ENCODE measurements at places on chromosomes 12 and 14. TPM values are rescaled to one million over a fixed set of nuclear protein-coding genes. Genes with fewer than 3 reads are reported as not detected.

DNA sequence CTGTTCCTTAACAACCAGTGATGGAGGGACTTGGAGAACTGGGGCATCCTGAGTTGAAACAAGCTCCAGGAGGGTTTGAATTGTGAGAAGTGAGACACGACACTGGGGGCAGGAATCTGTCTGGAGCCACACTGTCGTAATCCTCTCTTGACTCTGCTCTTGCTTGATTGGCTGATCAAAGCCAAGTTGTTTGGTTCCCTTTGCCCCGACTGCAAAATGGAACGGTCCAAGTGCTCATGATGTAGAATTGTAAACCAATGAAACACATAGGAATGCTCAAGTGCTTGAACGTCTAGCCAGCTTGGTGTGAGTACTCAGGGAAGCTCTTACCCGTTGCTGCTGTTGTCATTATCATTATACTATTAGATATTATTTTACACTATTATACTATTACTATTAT lies 98.1 kb downstream of the TMEM132C start:
- H3K4me1 ChIP-seq: no peaks in the 10 kb centered on the region
- H3K36me3 ChIP-seq: no peaks in the 10 kb centered on the region
- peaks cover 6% of the 10 kb centered on the region for H3K27me3 ChIP-seq
- H3K27ac ChIP-seq: no peak overlapping the region

DNA sequence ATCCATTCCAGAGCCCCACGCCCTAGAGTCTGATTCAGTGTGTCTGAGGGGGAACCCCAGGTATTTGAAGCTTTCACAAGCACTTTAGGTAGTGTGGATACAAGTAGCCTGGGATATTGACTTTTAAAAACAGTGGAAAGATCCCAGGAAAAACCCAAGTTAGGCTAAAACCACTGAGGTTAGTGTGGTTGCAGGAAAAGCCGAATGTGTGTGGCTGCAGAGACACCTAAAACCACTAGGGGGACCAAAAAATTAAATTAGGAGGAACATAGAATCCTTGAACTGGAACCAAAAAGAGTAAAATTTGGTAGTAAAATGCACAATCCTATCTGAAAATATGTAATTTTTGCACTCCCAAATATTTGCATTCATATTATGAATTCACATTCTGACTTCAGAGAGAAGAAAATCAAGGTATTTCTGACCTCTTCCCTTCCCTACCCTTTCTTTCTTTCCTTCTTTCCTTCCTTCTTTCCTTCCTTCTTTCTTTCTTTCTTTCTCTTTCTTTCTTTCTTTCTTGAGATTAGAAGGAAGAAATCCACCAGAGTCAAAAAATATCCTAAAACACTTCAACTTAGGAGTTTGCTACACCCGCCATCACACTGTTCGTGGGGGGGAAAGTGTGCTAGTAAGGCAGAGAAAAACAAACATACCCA lies 37.8 kb downstream of the SLCO1A2 start:
- no peak overlapping the region for H3K4me3 ChIP-seq
- no peak for DNase-seq
- H3K27ac ChIP-seq: no peak overlapping the region
- no peaks in the 10 kb centered on the region for H3K4me1 ChIP-seq
- no peaks in the 10 kb centered on the region for H3K36me3 ChIP-seq

DNA sequence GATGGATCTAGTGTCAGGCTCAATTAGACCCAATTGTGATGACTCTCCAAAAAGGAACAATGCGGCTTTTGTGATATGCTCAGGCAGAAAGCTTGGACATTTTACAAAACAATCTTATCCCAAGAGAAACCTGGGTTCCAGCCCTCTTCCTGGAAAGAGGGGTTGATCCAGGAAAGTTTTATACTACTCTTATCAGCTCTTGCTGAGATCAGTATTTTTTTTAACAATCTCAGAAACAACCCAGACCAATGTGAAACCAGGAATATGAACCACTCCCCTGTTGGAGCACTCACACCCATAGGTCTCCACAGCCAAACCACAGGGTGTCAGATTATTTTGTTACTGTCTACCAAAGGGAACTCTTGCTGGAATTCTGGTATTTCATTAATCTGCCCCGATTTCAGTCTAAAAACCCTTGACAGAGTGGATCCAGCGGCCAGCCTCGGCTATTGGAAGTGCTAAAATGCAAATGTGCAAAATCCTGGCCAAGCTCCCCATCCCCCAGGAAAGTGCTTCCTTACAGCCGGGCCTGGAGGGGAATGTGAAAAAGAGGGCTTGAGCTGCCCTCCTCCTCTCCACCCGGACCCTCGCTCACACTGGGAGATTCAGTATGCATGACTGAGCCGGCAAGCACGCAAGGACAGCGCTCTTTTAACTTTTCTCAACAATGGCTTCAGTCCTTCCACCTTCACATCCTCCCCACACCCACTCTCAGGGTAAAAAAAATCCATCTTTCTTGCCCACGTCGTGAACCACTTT lies 4.0 kb downstream of the FBXL14 start:
- H3K36me3 ChIP-seq: no peaks in the 10 kb centered on the region
- H3K27ac ChIP-seq: peak overlapping the region; percentile 73
- no peaks in the 10 kb centered on the region for H3K27me3 ChIP-seq
- no peaks in the 10 kb centered on the region for H3K4me1 ChIP-seq

GRCh38 chr12:88062474-88062873 lies 33.3 kb upstream of the C12orf50 start:
- DNase-seq: no peak
- no peak overlapping the region for H3K27ac ChIP-seq
- no peaks in the 10 kb centered on the region for H3K4me1 ChIP-seq
- H3K4me3 ChIP-seq: no peak overlapping the region
- H3K27me3 ChIP-seq: no peaks in the 10 kb centered on the region
- no peaks in the 10 kb centered on the region for H3K36me3 ChIP-seq

DNA sequence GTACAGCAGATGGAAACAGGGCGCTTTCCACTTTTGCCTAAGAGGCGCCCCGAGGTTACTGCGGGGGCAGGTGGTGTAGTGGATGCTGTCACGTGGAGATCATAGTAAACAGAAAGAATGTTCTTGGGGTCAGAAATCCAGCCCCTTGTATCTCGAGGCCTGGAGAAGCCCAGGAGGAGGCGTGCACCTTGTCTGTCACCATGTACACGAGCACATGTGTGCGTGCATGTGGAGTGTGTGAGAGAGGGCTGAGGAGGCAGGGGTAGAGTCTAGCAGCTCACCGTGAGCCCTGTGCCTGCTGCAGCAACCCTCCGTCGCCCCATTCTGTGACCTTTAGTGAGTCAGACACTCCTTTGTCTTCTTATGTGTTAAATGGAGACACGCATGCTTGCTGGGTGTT lies 59.0 kb downstream of the CACNA1C start:
- H3K36me3 ChIP-seq: peaks cover 7% of the 10 kb centered on the region
- peak; percentile 51 for DNase-seq
- H3K4me1 ChIP-seq: peaks cover 72% of the 10 kb centered on the region
- H3K27ac ChIP-seq: peak overlapping the region; percentile 38
- H3K4me3 ChIP-seq: no peak overlapping the region

GRCh38 chr14:72776701-72777261 lies 117.1 kb downstream of the DPF3 start:
- H3K27me3 ChIP-seq: no peaks in the 10 kb centered on the region
- DNase-seq: no peak
- H3K27ac ChIP-seq: no peak overlapping the region

DNA sequence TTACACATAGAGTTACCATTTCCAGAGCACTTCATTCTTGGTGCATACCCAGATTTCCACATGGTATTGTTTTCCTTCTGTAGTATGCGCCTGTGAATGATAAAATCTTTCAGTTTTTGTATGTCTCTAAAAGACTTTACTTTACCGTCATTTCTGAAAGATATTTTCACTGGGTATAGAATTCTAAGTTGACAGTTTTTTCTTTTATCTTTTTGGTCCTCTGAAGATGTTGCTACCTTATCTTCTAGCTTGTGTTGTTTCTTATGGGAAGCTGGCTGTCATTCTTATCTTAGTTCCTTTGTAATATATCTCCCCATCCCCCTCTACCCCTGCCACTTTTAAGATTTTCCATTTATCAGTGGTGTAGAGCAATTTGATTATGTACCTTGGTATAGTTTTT lies 36.7 kb downstream of the PRMT8 start:
- no peak overlapping the region for H3K27ac ChIP-seq
- DNase-seq: no peak
- H3K4me3 ChIP-seq: no peak overlapping the region
- H3K4me1 ChIP-seq: no peaks in the 10 kb centered on the region

GRCh38 chr14:103122947-103123633 lies at the start of gene TNFAIP2:
TSS of gene TNFAIP2 (plus strand) at chr14:103123461. CDS start at chr14:103126458, 2,997 bp downstream.
- H3K4me3 ChIP-seq: peak within 1 kb of the TSS; percentile 66
- peak within 1 kb of the TSS; percentile 83 for H3K27ac ChIP-seq
- H3K27me3 ChIP-seq: peaks cover 3% of the 10 kb centered on the region
- peak; percentile 84 for DNase-seq
- H3K4me1 ChIP-seq: peaks cover 65% of the 10 kb centered on the region

GRCh38 chr12:127677537-127678131 lies 589.3 kb upstream of the TMEM132C start:
- H3K36me3 ChIP-seq: no peaks in the 10 kb centered on the region
- no peak overlapping the region for H3K27ac ChIP-seq
- DNase-seq: peak; percentile 70
- no peaks in the 10 kb centered on the region for H3K4me1 ChIP-seq
- H3K27me3 ChIP-seq: no peaks in the 10 kb centered on the region

DNA sequence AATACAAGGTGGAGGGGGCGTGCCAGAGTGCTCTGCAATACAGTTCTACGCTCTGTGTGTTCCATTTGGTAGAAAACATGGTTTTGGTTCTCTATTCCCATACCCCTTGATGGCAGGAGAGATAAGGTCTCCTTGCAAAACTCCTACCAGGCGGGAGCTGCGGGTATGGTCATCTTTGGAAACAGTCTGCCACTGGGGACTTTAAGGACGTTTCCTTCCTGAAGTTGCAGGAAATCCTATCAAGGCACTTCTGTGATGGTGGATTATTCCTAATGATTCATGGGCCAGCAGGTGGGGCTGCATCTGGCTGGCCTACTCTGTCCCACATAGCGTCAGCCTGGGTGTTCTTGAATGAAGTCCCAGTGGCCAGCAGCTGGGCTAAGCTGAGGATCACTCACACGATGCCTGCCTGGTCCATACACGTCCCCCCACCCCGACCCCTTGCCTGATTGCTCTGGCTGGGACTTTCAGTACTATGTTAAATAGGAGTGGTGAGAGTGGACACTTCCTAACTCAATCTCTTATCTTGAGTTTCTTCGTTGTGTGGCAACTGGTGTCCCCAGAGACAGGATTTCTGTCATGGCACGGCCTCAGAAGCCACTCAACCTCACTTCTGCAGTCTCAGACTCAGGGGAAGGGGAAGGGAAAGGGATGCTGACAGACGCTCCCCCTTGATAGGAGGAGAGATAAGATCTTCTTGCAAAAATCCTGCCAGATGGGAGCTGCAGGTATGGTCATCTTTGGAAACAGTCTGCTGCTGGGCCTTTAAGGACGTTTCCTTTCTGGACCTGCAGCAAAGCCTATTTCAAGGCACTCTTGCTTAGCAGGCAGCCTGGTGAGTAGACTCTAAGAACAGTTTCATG lies 61.0 kb upstream of the FKBP4 start:
- no peaks in the 10 kb centered on the region for H3K36me3 ChIP-seq
- no peaks in the 10 kb centered on the region for H3K27me3 ChIP-seq
- H3K27ac ChIP-seq: no peak overlapping the region
- no peak overlapping the region for H3K4me3 ChIP-seq
- no peak for DNase-seq

DNA sequence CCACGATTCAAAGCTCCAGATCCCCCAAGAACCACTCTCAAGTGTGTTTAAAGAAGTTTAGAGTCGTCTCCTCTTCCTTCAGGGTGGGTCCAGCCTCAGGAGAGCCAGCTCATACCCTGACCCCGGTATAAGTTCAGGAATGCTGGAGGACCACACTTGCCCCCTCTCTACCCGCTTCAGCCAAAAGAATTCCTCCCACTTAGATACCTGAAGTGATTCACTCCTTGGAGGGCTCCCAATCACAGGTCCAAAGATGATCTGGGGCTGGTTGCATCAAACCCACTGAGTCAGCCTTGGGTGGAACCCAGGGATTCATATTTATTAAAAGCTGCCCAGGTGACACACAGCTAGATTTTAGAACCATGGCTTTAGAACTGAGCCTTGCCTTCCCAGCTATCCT lies 133.5 kb upstream of the PARP11 start:
- H3K27ac ChIP-seq: no peak overlapping the region
- H3K27me3 ChIP-seq: peaks cover 10% of the 10 kb centered on the region
- H3K4me1 ChIP-seq: no peaks in the 10 kb centered on the region
- no peak overlapping the region for H3K4me3 ChIP-seq
- no peaks in the 10 kb centered on the region for H3K36me3 ChIP-seq
- no peak for DNase-seq

GRCh38 chr12:93415723-93416464 lies 25.9 kb downstream of the UBE2N start:
- no peaks in the 10 kb centered on the region for H3K27me3 ChIP-seq
- DNase-seq: no peak
- H3K4me3 ChIP-seq: no peak overlapping the region
- H3K4me1 ChIP-seq: peaks cover 34% of the 10 kb centered on the region
- H3K27ac ChIP-seq: peak overlapping the region; percentile 8
- H3K36me3 ChIP-seq: no peaks in the 10 kb centered on the region

- no peaks in the 10 kb centered on the region for H3K36me3 ChIP-seq
- DNase-seq: peak; percentile 95
- peaks cover 29% of the 10 kb centered on the region for H3K4me1 ChIP-seq
- no peaks in the 10 kb centered on the region for H3K27me3 ChIP-seq
These were observed 124.8 kb upstream of the MAP1LC3B2 start for GRCh38 chr12:116434155-116435011.

DNA sequence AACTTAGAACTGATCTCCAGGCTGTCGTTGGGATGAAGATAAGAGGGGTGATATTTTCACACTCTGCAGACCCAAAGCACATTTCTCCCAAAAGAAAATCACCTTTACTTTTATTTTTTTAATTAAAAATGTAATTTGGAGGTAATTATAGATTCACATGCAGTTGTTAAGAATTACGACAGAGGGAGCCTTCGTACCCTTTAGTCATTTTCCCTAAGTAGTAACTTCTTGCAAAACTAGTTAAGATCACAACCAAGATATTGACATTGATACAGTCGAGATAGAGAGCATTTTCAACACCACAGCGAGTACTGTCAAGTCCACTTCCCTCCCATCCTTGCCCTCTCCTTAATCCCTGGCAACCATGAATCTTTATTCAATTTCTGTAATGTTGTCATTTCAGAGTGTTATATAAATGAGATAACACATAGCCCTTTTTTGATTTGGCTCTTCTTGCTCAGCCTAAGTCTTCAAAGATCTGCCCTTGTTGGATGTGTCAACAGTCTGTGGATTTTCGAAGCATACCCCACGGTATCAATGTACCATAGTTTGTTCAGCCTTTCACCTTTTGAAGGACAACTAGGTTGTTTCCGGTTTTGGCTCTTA lies 39.6 kb downstream of the DNAH10 start:
- no peaks in the 10 kb centered on the region for H3K4me1 ChIP-seq
- H3K4me3 ChIP-seq: no peak overlapping the region
- peaks cover 8% of the 10 kb centered on the region for H3K27me3 ChIP-seq
- DNase-seq: no peak
- H3K27ac ChIP-seq: no peak overlapping the region
- H3K36me3 ChIP-seq: no peaks in the 10 kb centered on the region

Gene SLC6A15
- 0.82 TPM for total RNA-seq

Gene TMEM119
- total RNA-seq: 6.3 TPM

Gene LRRC9
- total RNA-seq: not detected

Gene NUAK1
- total RNA-seq: 7.9 TPM

Gene NTS
- total RNA-seq: not detected

Gene SIX1
- not detected for total RNA-seq

Gene GPR132
- total RNA-seq: 1.8 TPM

Gene TSHR
- not detected for total RNA-seq

Gene CDCA3
- total RNA-seq: 0.54 TPM

Gene GYS2
- total RNA-seq: not detected
